ENCODE measurements at places on chromosomes 5 and 9. TPM values are rescaled to one million over a fixed set of nuclear protein-coding genes. Genes with fewer than 3 reads are reported as not detected.

Gene CD274
- 1.4 TPM for total RNA-seq

Gene ZFP37
- 22.7 TPM for total RNA-seq

Gene ORM2
- total RNA-seq, result not detected

Gene SPTLC1
- total RNA-seq, result 102 TPM

Gene FSTL4
- total RNA-seq, result 10.0 TPM

Gene IGFBPL1
- 11.7 TPM for total RNA-seq

Gene PCDHGA12
- total RNA-seq, result 12.6 TPM

Gene FOXD4L5
- 0.22 TPM for total RNA-seq

Gene TMEM215
- total RNA-seq, result 52.2 TPM

Gene ANKRD33B
- total RNA-seq, result 138 TPM

Measured in camera-type eye (tissue), 1 donor.